ENCODE measurements at places on chromosomes 12 and 14. TPM values are rescaled to one million over a fixed set of nuclear protein-coding genes. Genes with fewer than 3 reads are reported as not detected.

The GPR84 gene
- 0.53 TPM for total RNA-seq

The GDF11 gene
- total RNA-seq: 11.4 TPM

The USP44 gene
- 2.3 TPM for total RNA-seq

The SIX1 gene
- 18.0 TPM for total RNA-seq

The DDIT3 gene
- total RNA-seq: 45.3 TPM

Measured in metanephros (tissue), 2 donors.